ENCODE measurements at places on chromosomes 7 and 10.

DNA sequence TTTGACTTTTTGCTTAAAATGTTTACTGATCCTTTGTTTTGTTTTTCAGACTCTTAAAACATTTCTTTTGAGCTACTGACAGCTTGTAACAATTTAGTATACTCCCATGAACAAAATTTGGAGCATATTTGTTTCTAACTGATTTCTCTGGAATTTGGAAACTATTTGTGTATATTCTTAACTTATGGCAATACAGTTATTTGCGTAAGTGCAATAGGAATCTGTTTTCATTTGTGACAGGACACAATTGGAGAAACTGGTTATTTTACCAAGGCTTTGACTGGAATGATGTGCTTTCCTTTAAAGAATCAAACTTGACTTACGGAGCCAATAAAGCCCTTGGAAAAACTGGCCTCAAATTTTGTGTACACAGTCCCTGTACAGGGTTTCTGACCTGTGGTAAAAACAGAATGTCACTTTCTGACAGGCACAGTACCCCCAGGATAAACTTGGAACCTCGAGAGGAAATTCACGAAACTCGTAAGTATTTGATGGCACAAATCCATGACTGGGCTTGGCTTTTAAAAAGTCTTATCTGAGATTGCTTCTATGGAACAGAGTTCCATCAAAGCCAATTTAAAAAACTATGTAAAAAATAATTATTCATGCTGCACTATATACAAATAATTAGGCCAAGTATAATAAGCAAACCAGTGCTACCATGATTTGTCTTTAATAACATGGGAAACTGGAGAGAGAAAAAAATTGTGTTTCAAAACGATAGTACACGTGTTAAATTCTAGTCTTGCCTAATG, 70.4 kb downstream of the ST8SIA6 start:
- DNase-seq = no peak

- DNase-seq = no peak
Measured at GRCh38 chr7:151025924-151026671, 1.8 kb upstream of the ATG9B start.

DNA sequence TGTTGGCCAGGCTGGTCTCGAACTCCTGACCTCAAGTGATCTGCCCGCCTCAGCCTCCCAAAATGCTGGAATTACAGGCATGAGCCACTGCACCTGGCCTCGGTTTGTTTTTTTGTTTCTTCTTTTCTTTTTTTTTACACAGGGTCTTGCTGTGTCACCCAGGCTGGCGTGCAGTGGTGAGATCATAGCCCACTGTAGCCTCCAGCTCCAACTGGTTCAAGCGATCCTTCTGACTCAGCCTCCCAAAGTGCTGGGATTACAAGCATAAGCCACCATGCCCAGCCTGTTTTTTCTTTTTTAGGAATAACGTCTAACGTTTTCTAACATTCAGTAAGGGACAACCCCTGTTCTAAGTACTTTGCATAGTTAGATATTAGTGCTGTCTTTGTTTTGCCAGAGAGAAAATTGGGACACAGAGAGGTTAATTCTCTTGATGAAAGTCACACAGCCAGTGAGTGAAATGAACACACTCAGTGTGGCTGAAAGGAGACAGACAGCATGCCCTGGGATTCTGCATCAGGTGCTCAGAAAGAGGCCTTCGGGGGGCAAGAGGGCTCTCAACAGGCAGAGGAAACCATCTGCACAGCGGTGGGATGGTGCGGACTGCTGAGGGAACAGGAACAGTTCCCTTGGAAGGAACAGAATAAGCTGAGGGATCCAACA, 4.3 kb downstream of the LIMK1 start:
- DNase-seq = no peak

DNA sequence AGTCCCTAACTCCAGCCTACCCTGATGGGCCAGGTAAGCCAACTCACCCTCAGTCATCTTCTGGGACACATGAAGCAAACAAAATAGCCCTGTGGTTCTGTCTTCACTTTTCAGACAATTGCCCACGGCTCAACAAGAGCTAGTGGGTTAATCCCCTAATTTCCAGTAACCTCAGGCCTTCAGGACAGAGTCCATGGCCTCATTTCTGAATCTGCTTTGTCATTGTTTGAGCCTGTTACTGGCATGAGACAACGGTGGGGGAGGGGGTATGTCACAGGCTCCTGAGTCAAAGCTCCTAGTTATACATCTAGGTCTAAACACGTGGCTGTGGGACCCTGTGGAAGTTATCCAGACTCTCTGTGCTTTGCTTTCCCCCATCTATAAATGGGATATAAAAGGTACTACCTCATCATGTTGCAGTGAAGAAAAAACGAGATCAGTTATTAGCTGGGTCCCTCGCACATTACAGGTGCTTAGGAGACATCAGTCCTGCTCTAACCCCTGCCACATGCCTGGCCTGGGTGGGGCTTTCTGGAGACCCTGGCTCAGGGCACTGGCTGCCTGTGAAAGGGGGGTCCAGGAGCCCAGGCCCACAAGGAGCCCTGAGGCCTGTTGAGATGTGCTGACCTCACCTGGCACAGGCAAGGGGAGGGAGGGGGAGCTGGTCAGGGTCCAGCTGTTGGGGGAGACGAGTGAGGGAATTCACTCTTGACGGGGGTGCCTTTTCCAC, 16.5 kb downstream of the MAT1A start:
- peak; percentile 68 for DNase-seq

DNA sequence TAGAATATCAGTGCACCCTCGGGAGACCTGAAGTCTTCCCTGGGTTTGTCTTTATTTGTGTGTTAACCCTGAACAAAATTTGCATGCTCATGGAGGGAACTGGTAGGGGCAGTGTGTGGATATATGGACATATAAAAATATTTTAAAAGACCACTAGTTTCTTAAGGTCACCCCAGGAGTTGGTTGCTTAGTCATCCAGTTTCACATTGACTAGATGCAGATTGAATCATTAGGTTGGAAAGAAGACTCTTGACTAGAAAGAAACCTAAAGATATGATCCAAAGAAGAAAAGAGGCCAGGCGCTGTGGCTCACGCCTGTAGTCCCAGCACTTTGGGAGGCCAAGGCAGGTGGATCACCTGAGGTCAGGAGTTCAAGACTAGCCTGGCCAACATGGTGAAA, 137.1 kb downstream of the KAT6B start:
- DNase-seq = no peak

DNA sequence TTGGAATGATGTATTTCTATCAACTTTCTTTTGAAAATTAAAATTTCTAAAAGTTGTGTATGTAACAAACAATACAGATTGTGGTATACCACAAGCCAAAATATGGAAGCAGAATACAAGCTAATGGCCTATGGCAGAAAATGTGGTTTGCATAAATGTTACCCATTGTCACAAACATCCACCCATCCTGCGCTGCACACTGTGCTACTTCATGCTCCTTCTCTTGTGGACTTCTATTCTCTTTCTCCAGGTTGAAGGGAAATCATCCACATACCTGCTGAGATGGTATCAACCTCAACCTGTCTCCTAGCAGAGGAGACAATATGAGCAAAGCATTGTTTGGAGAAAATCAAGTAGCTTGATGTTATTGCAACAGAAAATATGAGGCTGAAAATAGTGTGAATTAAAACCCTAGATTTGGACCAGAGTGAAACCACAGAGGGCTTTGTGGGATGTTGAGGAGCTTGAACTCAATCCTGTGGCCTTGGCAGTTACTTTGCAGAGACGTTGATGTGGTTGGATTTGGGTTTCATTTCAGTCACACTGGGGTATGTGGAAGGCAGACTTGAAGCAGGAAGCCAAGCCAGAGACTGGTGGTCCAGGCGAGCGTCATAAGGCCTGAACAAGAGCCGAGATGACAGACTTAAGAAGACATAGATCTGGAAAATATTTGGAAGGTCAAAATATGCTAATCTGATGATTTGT, 63.8 kb downstream of the ICA1 start:
- no peak for DNase-seq

GRCh38 chr10:50805981-50806622, 66.4 kb downstream of the ASAH2B start:
- DNase-seq = no peak

GRCh38 chr10:5274795-5275194, 78.2 kb downstream of the AKR1C4 start:
- no peak for DNase-seq

- no peak for DNase-seq
Measured at GRCh38 chr10:78619896-78620295, 448.9 kb upstream of the ZMIZ1 start.

DNA sequence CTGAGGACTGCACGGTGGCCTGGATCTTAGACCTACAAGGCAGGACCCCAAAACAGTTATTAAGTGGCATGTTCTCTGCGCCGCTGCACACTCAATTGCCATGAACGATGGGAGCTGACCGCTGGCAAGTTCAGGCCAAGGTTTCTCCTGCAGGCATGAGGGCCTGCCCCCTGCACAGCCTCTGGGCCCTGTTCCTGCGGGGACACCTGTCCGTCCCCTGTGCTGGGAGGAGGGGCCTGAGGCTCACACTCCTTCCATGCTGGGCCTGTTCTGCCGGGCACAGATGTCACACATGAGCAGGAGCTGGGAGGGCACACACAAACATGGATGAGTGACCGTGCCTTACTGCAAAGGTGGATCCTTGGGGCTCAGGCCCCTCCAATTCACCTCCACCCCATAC, 90.0 kb downstream of the PTPRN2 start:
- DNase-seq = no peak
